ENCODE measurements at places on chromosomes 7 and 10. TPM values are rescaled to one million over a fixed set of nuclear protein-coding genes. Genes with fewer than 3 reads are reported as not detected.

- DNase-seq, result no peak
These were observed 55.5 kb upstream of the LRGUK start for GRCh38 chr7:134071355-134072331.

FAM131B gene
- 0.75 TPM for total RNA-seq

TEX36 gene
- not detected for total RNA-seq

GPR15LG gene
- total RNA-seq, result not detected

GRCh38 chr7:14894826-14895225 is 7.7 kb downstream of the DGKB start:
- DNase-seq, result no peak

VSIR gene
- total RNA-seq, result 119 TPM

GRCh38 chr7:106613848-106614560 is 47.0 kb downstream of the CCDC71L start:
- DNase-seq, result no peak

DNA sequence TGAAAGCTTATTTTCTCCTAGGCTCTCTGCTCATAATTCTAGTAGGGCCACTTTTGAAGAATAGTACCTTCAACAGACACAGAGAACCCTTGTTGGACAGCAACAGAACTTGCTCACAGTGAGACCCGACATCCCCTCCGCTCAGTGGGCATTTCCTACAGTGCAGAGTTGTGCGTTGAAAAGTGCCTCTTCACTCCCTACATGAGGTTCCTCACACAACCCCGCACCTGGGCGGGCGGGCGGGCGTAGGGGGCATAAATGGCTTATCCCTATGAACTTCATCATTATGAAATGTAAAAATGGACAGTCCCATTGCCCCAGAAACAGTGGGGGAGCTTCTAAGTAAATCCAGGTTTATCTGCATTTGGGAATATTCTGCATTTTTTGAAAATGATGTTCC is 174.9 kb downstream of the MGMT start:
- DNase-seq, result no peak

DNA sequence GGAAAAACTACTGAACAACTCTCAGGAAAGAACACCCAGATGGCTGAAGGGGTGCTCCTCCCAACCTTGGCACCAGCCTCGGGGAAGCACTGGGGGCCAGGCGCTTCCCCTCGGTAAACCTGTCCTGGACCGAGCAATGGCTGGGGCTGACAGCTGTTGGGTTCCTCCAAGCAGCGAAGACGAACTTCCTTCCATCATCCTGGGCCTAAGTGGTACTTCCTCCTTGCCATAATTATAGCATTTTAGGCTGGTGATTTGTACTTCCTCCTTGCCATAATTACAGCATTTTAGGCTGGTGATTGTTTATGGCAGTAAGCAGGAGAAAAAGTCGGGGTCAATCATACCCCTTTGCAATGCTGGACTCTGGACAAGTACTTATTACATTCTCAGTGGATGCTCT is 69.3 kb downstream of the MYOF start:
- DNase-seq, result no peak

FANK1 gene
- total RNA-seq, result 0.94 TPM

BMPR1A gene
- total RNA-seq, result 44.9 TPM

- no peak for DNase-seq
These were observed 935.6 kb downstream of the GRID1 start for GRCh38 chr10:85430991-85431390.

PHKG1 gene
- total RNA-seq, result 0.63 TPM

VIPR2 gene
- total RNA-seq, result 37.1 TPM

GRCh38 chr7:74025730-74026129 is 2.2 kb upstream of the ELN start:
- DNase-seq, result no peak

GRCh38 chr10:95606922-95607321 is 45.8 kb upstream of the SORBS1 start:
- no peak for DNase-seq

DNA sequence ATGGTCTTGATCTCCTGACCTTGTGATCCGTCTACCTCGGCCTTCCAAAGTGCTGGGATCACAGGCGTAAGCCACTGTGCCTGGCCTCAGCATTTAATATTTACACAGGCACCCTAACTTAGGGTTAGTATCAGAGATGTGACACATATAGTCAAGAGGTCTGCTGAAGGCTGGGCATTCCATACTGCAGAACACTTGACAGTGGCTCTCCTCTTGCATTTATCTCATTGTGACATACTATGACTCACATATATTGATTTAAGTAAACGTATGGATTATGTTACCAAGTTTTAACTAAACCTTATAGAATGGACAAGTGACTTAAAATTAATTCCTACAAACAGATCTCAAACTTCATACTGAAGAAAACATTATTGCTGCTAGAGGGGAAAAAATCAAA is 36.6 kb downstream of the BRAF start:
- no peak for DNase-seq

GRCh38 chr7:43108255-43109011 is 4.0 kb upstream of the HECW1 start:
- DNase-seq, result peak; percentile 73

DNA sequence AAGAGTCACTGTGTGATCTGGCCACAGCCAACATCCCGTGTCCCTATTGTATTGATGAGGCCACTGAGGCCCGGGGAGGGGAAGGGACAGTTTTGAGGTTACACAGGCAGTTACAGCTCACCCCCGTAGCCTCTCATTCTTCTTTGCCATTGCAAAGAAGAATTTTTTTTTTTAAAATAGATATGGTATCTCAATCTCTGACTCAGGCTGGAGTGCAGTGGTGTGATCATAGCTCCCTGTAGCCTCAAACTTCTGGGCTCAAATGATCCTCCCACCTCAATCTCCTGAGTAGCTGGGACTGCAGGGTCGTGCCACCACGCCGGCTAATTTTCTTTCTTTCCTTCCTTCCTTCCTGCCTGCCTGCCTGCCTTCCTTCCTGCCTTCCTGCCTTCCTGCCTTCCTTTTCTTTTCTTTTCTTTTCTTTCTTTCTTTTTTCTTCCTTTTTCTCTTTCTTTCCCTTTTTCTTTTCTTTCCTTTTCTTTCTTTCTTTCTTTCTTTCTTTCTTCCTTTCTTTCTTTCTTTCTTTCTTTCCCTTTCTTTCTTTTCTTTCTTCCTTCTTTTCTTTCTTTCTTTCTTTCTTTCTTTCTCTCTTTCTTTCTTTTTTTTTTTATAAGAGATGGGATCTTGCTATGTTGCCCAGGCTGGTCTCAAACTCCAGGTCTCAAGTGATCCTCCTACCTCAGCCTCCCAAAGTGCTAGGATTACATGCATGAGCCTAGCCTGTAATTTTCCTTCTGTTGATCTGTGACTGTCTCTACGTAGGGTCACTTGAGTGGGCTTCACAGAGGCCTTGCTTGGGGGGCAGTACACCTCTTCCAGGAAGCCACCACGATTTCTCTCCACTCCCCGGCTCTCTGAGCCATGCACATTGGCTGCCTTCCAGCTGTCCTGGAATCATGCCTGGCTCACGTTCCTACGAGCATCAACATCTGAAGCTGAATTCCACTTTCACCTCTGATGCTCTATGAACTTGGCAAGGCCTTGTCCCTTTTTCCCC is 31.3 kb downstream of the TMEM270 start:
- no peak for DNase-seq

DNA sequence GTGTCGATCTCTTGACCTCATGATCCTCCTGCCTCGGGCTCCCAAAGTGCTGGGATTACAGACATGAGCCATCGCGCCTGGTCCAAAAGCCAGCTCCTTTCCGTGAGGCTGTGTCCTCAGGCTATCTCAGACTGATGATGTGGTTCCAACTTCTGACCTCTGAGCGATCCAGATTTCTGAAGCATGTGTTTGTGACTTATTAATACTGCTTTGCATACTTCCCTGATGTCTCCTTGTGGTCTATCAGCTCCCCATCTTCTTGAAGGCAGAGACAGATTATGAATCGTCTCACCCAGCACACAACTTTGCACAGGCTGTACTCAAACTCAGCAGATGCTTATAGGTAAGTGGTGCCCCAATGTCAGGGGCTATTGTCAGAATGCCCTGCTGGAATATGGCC is 2.0 kb upstream of the PLPP4 start:
- DNase-seq, result no peak

- DNase-seq, result no peak
These were observed 56.5 kb upstream of the DNAJB6 start for GRCh38 chr7:157280216-157280841.

- no peak for DNase-seq
These were observed 26.6 kb downstream of the SLC29A3 start for GRCh38 chr10:71345694-71346093.

ABHD11 gene
- 13.9 TPM for total RNA-seq

MMS19 gene
- 44.4 TPM for total RNA-seq

GRCh38 chr10:94363251-94363565 is 469 bp upstream of the NOC3L start:
- DNase-seq, result no peak

VPS26A gene
- 46.8 TPM for total RNA-seq

- DNase-seq, result no peak
These were observed 298.7 kb downstream of the BAMBI start for GRCh38 chr10:28975891-28976531.

ADGRA1 gene
- total RNA-seq, result not detected

ABCA13 gene
- not detected for total RNA-seq

GRCh38 chr10:88228130-88228529 is 355.0 kb downstream of the RNLS start:
- no peak for DNase-seq

DNA sequence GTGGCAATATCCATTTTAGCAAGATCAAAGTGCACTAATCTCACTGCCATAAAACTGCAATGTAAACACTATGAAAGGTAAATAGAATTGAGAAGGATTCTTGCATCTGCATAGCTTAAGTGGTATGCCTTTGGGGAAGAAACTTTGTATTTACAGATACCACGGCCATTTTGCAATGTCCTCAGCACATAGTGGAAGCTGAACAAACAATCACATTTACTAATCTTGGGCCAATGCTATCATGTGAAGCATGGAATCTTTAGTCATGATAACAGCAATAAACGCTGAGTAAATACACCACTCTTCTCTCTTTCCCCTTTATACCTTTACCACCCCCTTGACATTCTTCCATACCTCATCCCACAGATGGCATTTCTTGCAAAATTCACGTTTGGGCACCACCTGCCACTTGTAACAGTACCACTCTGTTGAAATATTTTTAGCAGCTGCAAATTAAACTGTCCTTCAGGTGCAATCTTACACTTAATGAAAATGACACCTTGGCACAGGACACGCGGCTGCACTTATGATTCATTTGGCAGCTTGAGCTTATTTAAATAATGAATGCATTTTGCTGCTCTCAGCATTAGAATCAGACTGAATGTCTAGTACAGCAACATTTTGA is 171.8 kb downstream of the SEMA3A start:
- DNase-seq, result no peak

- DNase-seq, result no peak
These were observed 5.1 kb downstream of the SYNPO2L start for GRCh38 chr10:73650537-73651331.

- DNase-seq, result no peak
These were observed 85.9 kb downstream of the FRMD4A start for GRCh38 chr10:14244801-14245211.

GRCh38 chr7:1386623-1387220 is 72.5 kb downstream of the MICALL2 start:
- no peak for DNase-seq

DNA sequence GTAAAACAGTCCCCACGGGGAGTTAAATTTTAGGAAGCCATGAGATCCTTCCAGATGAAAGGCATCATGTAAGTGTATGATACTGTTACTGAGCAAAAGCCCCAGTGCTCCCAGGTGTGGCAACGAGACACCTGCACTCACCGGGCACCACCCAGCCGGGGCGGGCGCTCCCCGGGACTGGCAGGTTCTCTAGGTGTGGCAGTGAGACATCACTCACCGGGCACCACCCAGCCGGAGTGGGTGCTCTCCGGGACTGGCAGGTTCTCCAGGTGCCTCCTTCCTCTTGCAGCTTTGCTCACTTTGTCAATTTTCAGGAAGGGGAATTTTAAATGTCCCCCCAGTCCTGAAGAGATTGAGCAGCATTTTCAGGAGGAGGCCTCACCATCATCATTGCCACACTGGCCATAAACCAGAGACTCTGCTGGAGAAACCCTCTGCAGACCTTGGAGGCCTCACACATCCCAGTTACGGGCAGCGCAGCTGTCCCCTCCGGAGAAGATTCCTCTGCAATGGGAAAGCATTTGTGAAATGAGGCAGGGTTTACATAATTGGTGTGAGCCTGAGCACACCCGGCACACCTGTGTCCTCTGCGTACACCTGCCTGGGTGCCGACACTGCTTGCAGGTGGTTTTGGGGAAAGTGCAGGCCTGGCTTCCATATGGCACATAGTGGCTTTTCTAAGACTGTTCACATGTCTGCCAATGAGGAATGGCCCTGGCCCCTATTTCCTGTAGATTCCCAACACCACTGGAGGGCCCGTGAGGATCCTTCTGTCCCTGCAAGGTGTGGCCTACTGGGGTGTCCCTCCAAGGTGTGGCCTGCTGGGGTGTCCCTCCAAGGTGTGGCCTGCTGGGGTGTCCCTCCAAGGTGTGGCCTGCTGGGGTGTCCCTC is 191.4 kb downstream of the EBF3 start:
- no peak for DNase-seq

GRCh38 chr7:52482076-52482475 is 553.4 kb upstream of the POM121L12 start:
- DNase-seq, result no peak

DNA sequence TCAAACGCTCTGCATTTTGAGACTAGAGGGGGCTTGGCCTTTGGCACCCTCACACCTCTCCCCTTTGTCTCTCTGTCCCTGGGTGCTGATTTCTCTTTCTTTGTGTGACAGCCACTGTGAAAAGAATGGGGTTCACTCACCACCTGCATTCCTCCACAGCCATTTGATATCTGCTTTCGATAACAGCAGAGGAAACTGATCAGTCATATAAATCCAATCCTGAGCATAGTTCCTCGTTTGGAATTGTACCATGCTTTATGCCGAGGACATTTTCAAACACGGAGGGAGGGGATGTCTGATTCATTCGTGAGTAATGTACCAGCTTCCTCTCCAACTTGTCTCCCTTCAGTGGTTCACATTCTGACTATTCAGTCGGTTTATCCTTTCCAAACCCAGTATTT is 15.8 kb downstream of the MET start:
- no peak for DNase-seq
